Stimulated activated CD8-positive, alpha-beta memory T cell treated with anti-CD3 and anti-CD28 coated beads, Interleukin-15, amount 100 ng/mL, for 24 hours (primary cell): ENCODE measurements at places on chromosomes 1 and 21.
A peak's percentile ranks its signal among the peaks of the same experiment; 100 is the strongest.

DNA sequence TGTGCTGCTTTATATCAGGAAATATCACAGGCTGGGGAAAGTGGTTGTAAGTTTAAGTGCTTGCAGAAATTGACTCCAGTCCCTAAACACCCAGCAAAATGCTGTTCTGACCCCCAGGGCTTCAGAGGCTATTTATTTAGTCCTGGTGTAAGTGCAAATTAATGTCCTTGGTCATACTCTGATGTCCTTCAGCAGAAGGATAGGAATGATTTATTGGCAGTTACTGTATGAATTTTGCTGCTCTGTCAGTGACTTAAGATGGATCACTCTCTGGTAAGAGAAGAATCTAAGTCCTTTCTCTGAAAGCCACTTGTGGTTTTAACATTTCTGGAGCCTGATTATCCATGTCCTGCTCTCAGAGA lies 21.9 kb downstream of the FAM20B start:
- no peak for DNase-seq

GRCh38 chr1:164660412-164660772 lies 101.4 kb downstream of the PBX1 start:
- no peak for DNase-seq

GRCh38 chr1:107342316-107342715 lies 201.5 kb downstream of the NTNG1 start:
- no peak for DNase-seq

DNA sequence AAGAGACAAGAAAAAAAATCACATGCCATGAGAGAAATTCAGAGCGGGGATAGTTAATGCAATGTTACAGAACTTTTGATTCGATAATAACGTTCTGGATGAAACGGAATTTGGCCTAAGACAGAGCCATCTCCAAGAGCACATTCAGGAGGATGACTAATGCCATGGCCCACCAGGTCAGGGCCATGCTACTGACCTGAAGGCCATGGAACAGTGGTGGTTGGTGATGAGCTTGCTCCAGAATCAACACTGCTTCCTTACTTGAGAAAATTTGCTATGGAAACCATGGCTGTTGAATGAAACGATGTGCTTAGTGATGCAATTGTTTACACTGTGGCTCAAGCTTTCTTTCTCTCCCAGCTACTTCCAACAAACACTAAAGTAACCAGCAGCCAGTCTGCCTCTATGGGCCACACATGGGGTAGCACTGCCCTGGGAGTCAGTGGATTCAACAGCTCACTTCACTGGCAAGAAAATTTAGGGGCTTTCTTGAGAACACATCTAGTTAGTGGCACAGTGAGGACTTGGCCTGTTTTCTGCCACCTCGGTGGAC lies 299.1 kb downstream of the PCP4 start:
- no peak for DNase-seq

DNA sequence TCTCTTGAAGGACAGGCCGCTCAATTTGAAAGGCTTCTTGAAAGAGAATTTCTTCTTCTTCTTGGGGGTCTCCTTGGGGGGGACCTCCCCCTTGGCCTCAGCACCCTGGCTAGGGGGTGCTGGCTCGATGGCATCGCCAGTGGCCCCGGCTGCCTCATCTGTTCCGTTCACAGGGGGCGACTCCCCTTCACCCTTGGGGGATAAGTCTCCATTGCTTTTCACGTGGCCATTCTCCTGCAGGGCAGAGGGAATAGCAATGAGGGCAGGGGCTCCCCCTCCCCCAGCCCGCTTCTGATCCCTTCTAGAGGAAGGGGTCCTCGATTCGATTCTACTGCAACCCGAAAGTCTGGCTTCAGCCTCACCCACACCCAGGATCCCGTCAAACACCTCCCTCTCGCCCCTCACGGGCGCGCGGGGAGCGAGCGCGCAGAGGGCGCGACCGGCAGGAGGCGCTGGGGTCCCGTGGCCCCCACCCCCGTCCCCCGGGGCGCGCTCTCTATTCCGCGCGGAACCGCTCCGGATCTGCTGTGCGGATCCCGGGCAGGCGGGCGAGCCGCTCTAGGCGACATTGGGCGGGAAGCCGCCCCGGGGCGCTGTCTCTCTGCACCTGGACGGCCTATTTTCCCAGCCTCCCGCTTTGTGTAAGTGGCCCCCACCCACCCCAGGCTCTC lies 1.0 kb downstream of the MARCKSL1 start:
- DNase-seq: no peak

- DNase-seq: no peak
These were observed 88.6 kb downstream of the NEK7 start for GRCh38 chr1:198245379-198245778.

DNA sequence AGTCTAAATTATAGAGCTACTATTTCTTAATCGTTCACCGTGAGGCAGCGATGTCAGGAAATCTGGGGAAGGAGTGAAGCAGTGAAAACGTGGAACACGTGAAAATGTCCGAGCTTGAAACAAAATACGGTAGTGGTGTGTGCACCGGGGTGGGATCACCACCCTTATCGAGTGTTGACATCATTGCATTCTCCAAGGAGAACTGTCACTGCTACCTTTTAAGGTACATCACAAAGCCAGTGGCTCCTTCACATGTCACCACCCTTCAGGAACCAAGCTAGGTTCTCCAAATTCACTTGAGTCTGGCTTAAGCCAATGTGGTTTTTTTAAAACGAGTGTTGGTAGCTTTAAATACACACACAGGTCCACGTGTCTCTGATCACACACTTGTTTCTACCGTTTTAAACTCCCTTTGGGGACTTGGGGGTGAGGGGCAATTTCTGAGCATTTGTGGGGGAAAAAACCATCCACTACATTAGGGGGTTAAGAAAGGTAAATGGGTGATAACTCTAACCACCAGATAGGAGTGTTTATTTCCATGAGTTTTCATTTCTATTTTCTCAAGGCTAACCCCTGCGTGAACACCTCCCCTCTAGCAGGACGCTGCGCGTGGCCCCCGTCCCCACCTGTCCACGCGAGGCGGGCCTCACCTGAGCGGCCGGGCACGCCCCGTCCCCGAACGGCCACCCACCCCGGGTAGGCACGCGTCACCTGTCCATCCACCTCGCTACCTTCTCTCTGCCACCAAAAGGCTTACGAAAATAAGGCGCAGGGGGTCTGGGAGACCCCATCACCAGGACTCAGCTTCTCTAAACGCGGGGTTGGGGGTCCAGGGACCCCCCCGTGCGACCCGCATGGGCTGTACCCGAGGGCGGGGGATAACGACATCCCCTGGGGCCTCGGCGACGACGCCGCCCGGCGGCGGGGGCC lies 978 bp downstream of the PRDM15 start:
- DNase-seq: no peak

DNA sequence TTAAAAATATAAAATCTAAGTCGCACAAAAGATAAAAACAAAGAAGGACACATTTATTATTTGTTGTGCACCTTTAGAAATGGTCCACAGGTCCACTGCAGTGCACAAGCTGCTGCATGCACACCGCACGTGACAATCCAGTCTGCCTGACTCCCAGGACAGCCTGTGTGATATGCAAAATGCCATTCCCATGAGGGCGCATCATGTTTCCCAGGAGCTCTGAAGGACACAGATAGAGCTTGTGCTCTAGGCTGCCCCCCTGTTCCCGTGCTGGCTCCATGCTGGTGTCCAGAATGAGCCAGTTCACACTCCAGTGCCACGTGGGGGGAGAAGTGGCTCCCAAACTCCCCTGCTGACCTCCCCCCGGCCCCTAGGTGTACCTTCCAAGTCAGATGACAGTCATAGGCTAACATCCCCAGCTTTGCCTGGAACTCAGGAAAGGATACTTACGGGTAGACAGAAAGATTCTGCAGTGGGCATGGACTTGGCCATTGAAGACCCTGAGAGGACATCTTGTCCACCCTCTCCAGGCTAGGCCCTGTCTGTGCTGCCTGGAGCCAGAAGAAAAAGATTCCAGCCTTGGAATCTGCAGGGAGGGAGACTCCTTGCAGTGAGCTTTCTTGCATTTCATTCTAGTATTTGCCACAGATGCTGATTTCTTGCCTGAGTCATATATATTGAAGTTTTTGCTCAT lies 26.3 kb downstream of the RAB7B start:
- no peak for DNase-seq

- no peak for DNase-seq
These were observed 175.3 kb downstream of the PRDM16 start for GRCh38 chr1:3244025-3244926.

- DNase-seq: no peak
These were observed 30.6 kb downstream of the AKT3 start for GRCh38 chr1:243819438-243819839.

DNA sequence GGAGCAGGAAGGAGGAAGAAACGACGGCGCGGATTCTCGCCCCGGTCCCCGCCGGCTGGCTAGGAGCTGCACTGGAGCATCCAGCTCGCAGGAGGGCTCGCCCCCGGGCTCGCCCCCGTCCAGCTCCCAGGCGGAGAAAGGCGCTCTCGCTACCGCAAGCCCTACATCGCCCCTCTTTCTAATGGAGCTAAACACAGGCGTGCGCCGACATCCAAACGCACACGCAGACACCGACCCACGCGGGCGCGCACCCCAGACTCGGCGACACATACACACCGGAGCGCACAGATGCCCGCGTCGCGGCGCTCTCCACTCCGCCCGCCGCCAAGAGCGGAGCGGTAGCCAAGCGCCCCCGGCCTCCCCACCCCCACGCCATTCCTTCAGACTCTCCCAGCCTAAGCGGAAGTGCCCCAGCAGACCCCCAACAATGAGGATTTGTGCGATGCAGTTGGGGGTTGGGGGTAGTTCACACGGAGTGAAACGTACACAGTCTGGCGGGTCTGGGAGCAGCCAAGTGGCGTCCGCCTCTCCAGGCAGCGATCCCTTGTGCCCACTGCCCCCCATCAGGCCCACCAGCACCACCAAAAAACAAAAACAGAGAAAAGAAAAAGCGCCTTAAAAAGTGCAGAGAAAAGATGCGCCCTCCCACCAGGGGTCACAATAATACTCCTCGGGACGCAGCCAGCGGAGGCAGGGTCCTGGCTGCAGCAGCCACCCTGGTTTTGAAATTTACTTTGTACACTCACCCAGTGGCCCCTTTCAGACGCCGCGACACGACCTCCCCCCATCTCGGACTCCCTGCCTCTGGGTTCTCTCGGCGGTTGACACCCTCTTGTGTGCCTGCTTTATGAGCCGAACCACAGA lies 1.4 kb downstream of the DAB1 start:
- DNase-seq: no peak

- no peak for DNase-seq
These were observed 122.3 kb upstream of the ADAR start for GRCh38 chr1:154730259-154730658.

DNA sequence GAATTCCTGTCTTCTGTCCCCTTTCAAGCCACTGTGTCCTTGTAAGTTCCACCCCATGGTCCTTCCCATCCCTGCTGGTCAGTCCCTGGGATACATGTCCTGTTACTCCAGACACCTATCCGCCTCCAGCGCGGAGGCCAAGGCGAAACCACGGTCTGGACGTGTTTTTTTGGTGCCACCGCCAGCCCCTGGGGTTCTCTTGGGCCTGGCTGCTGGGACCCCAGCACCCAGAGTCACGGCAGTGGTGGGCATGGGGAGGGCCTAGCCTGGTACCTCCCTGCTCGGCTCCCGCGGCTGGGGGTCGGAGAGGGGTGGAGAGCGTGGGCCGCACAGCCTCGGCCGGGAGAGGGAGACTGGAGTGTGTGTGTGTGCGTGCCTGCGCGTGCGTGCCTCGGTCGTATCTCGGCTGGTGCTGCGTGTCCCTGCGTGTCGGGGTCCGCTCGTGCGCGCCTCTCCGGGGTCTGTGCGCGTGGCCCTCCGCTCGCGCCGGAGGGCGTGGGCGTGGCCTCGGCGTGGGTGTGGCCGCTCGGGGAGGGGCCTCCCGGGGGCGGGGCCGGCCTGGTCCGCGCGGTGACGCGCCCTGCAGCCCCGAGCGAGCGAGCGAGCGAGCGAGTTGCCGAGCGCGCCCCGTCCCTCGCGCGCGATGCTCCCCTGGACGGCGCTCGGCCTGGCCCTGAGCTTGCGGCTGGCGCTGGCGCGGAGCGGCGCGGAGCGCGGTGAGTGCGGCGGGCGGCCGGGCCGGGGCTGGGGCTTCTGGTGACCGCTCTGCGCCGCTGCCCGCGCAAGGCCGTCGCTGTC lies at the start of gene VWA1:
VWA1 (plus strand) TSS at position 585 of the 798 bp plus-strand sequence; CDS start at position 644, 59 bp downstream.
- peak; percentile 59 for DNase-seq

- DNase-seq: peak; percentile 33
These were observed 15.5 kb upstream of the CD247 start for GRCh38 chr1:167533851-167534300.

DNA sequence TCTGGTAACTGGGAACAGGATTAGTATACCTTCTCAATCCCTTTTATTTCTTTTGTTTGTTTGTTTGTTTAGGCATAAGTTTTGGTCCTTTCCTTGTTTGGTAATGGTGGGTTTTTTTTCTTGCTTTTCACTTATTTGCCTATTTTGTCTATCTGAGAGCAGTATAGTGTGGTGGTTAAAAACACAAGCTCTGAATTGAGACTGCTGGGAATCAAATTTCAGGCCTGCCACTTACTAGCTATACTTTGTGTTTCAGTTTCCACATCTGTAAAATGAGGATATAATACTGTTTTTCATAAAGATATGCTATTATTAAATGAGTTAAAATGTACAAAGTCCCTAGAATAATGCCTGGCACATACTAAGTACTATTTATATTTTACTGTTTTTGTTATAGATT lies 81.6 kb upstream of the IVNS1ABP start:
- DNase-seq: no peak

DNA sequence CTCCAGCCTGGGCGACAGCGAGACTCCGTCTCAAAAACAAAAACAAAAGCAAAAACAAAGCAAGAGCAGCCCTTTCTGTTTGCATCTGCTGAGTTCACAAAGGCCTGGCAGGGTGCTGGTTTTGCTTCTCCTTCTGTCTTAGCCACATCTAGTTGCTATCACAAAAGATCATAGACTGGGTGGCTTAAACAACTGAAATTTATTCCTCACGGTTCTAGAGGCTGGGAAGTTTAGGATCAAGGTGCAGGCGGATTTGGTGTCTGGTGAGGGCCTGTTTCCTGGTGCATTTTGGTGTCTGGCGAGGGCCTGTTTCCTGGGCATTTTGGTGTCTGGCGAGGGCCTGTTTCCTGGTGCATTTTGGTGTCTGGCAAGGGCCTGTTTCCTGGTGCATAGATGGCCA lies 471.3 kb downstream of the CAMTA1 start:
- no peak for DNase-seq

- DNase-seq: peak; percentile 25
These were observed 14.7 kb downstream of the JUN start for GRCh38 chr1:58768971-58769808.

GRCh38 chr1:10870493-10871096 lies 74.1 kb upstream of the CASZ1 start:
- no peak for DNase-seq

GRCh38 chr21:37742115-37742514 lies 174.1 kb downstream of the KCNJ6 start:
- no peak for DNase-seq

DNA sequence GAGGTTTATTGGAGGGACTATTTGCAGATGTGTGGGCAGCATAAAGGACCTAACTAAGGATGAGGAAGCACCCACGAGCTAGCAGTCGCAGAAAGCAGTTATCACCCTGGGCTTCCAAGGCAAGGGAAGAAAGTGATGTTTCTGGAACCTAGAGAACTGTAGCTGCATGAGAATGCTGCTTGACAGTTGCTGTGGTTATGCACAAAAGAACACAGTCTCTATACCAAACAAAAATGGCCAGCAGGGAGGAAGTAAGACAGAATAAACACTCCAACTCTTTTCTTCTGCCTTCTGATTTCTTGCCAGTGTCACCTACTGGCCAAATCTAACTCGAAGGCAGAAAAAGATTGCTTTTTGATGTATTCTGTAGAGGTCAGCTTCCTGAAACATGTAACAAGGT lies 190.2 kb downstream of the RASAL2 start:
- no peak for DNase-seq

GRCh38 chr1:6001992-6002576 lies 9.9 kb upstream of the NPHP4 start:
- DNase-seq: no peak
